ENCODE measurements at places on chromosomes 16 and 17.
A peak's percentile ranks its signal among the peaks of the same experiment; 100 is the strongest.

DNA sequence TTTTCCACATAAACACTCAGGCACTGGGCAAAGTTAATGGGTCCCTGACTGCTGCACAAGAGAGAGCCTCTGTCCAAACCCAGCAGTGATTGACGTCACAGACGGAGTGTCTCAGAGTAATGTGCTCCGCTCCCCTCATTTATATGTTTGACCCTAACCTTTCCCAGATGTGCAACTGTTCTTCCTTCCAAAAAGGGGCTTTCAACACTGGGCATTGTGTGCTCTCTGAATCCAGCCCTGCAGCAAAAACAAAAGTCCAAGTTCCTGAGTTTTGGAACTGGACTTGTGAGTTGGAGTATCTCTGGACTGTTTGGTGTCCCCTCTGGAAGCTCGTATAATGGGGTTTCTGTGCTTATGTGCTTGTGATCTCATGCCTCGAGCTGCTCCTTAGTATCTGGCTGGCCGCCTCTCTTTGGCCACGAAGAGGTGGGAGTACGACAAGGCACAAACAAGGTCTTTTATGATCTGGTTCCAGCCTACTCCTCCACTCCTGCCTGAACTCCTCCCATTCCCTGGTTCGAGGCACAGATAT is 76.4 kb upstream of the SMIM36 start:
- no peak for ATAC-seq

GRCh38 chr17:41060052-41060604 is at the start of gene KRTAP2-3:
KRTAP2-3 (minus strand) TSS chr17:41060114; CDS start chr17:41060050, 64 bp downstream.
- peak; percentile 8 for ATAC-seq

- ATAC-seq: no peak
Measured at GRCh38 chr17:39601758-39602532, 5.8 kb downstream of the NEUROD2 start.

- ATAC-seq: no peak
Measured at GRCh38 chr16:15897121-15897780, 8.8 kb upstream of the CEP20 start.

DNA sequence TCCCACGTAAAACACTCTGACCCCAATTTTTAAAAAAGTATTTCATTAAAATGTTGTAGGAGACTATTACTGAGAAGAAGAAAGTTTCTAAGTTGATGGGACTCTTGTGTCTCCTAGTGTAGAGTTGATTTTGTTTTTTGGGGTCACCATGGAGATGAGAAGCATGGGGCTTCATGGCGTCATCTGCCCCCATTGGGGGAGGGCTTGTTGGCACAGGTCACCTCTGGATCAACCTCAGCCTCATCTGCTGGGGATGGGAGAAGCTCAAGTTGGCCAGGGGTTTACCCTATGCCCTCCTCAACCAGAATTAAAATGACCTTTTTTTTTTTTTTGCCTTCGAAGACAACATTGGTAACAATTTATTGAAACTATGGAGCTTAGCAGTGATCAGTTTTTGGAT is 28.3 kb downstream of the MSI2 start:
- no peak for ATAC-seq

GRCh38 chr17:1047177-1047878 is 50.4 kb downstream of the TIMM22 start:
- ATAC-seq: no peak

- ATAC-seq: no peak
Measured at GRCh38 chr17:10673312-10673711, 16.2 kb upstream of the MYH3 start.

GRCh38 chr16:12819126-12820117 is 15.7 kb upstream of the CPPED1 start:
- ATAC-seq: peak; percentile 64

GRCh38 chr17:5592382-5592781 is 8.1 kb upstream of the NLRP1 start:
- ATAC-seq: peak; percentile 38

- no peak for ATAC-seq
Measured at GRCh38 chr17:16439811-16440351, 24.5 kb downstream of the TRPV2 start.
